ENCODE measurements at places on chromosomes 3 and 15.

DNA sequence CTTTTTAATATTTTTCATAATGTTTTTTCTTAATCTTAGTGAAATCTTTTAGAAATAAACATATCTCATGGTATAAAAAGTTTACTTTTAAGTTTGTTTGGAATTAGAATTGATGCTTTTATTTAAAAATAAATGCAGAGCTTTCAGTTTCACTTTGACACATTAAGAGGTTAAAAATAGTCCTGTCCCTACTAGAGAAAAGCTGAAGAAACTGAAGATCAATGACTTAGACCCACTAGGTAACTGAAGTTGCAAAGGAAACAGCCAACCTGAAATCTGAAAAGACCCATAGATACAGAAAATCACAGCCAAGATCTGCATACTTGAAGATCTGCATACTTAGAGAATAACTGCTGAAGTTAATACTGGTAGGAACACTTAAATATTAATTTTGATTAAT lies 237.6 kb downstream of the RAP2B start:
- no peak for DNase-seq

DNA sequence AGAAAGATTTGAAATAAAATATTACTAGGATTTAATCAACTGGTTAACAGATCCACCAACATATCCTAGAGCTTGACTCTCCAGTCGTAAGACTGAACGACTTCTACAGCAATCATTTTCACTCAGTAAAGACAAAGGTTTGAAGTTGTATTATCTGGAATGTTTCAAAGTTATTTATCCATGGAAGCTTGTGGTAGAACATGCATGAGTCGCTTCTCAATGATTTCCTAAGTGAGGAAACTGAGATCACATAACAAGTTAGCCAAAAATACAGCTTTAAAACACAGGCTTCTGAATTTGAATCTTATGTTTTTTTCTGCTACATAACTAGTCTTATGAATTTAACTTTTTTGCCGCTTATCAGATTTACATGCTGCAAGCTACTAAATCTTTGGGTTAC lies 241.8 kb downstream of the FOXP1 start:
- DNase-seq, result no peak

GRCh38 chr3:62051506-62051905 lies 321.8 kb downstream of the FEZF2 start:
- DNase-seq, result peak; percentile 7

GRCh38 chr15:42858540-42858939 lies 62.0 kb downstream of the TTBK2 start:
- no peak for DNase-seq

GRCh38 chr3:138479438-138479863 lies 45.0 kb downstream of the ESYT3 start:
- DNase-seq, result no peak

DNA sequence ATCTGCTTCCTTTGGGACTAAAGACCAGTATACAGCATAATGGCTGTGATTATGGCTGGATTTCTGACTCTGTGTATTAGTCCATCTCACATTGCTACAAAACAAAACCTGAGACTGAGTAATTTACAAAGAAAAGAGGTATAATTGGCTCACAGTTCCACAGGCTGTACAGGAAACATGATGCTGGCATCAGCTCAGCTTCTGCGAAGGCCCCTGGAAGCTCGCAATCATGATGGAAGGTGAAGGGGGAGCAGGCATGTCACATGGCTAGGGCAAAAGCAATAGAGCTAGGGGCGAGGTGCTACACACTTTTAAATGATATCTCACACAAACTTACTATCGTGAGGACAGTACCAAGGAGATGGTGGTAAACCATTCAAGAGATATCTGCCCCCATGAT lies 68.0 kb upstream of the GADL1 start:
- DNase-seq, result no peak
